ENCODE measurements at places on chromosomes 7 and 10.

- no peak for DNase-seq
These were observed 579 bp downstream of the KEL start for GRCh38 chr7:142961595-142961972.

- DNase-seq, result no peak
These were observed 459.0 kb upstream of the STEAP1 start for GRCh38 chr7:89695241-89695640.

DNA sequence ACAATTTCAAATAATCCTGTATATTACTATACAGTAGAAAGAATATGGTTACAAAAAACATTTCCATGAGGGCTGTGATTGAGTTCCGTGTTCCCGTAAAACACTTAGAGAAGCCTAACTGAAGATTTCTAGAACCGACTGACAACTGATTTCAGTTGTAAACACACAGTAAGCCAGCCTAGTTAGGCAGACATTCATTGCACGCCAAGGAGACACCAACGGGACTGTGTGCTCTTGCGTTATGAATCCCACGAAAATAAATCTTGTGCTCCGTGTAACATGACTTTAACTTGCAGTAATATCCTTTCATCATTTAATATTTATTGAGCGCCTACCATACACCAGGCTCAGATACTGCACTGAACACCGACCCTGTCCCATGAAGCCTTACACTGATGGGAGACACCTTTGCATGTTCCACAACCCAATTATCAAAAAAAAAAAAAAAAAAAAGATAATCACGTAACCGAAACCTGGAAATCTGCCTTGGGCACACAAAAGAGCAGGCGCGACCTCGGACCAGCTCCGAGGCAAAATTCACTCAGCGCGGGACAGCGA, 420 bp upstream of the KLHL7 start:
- DNase-seq, result peak; percentile 1

DNA sequence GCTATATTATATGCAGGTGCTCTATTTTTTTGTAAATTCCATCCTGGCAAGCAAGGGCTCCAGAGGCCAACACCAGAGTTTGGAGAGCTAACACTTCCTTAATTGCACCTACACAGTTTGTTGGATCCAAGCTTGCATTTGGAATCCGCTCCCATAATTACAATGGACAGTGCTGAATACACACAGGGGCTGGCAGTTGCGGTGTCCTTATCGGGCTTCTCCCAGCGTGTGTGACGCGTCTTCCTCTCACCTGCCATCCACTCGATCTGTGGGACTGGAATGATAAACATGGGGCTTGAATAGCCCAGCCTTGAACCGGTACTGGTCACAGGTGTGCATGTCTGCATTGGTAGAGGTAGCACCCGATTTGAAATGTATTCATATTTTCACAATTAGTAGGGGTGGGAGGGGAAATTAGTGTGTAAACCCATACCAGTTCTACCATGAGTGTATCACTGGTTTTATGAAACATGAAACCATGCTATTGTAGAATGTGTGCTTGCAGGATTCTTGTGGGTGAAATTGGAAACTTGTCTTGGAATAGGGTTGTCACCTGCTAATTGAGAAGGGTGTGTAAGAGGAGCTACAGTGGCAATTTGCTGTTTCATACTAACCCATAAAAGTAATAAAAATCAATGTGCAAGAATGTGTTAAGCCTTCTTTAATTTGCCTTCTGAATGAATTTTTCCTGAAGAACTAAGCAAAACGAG, 316.5 kb downstream of the WDR11 start:
- DNase-seq, result no peak

- no peak for DNase-seq
These were observed 5.5 kb downstream of the VIPR2 start for GRCh38 chr7:159139202-159139601.

GRCh38 chr10:117663750-117664149, 121.2 kb downstream of the EMX2 start:
- DNase-seq, result no peak

- no peak for DNase-seq
These were observed 28.9 kb upstream of the DNMBP start for GRCh38 chr10:100038561-100039071.

DNA sequence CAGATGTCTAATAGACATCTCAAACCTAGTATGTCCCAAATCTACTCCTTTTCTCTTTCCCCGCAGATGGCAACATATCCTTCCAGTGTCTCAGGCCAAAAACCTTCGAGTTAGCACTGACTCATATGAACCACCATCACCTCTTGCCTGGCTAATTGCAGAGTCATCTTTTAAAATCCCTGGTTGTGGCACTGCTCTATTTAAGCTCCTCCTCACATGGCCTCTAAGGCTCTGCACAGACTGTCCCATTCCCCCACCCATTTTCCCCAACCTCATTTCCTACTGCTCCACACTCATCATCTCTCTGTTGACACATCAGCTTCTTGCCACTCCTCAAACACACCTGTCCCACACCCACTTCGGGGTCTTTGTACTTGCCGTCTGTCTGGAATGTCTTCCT, 16.8 kb upstream of the HBP1 start:
- no peak for DNase-seq
